ENCODE measurements at places on chromosomes 11 and 22.

DNA sequence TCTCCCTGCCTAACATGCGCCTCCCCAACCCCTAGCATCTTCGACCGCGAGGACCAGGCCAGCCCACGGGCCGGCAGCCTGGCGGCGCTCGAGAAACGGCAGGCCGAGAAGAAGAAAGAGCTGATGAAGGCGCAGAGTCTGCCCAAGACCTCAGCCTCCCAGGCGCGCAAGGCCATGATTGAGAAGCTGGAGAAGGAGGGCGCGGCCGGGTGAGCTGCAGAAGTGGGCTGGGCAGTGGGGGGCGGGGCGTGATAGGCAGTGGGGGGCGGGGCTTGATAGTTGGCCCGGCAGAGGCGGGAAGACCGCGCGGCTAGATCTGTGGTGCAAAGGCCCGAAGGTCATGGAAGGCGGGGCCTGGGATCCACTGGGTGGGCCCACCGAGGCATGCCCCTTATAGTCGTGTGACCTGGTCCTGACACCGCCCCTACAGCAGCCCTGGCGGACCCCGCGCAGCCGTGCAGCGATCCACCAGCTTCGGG, 8.7 kb downstream of the SELENOM start:
- DNase-seq = no peak

DNA sequence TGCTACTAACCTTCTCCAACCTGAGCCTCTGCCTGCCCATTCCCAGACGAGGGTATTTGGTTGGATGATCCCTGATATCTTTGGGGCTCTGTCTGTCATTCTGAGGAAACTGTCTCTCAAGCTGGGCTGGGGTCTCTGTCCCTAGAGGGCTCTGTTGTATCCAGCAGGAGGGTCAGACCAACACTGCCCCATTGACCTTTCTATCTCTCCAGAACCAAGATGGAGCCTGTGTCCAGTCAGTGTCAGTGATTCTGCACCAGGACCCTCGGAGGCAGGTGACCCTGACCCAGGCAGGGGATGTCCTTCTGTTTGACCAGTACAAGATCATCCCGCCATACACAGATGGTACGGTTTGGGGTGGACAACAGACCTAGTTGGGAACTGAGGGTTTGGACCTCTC, 21.9 kb downstream of the OTOG start:
- no peak for DNase-seq

DNA sequence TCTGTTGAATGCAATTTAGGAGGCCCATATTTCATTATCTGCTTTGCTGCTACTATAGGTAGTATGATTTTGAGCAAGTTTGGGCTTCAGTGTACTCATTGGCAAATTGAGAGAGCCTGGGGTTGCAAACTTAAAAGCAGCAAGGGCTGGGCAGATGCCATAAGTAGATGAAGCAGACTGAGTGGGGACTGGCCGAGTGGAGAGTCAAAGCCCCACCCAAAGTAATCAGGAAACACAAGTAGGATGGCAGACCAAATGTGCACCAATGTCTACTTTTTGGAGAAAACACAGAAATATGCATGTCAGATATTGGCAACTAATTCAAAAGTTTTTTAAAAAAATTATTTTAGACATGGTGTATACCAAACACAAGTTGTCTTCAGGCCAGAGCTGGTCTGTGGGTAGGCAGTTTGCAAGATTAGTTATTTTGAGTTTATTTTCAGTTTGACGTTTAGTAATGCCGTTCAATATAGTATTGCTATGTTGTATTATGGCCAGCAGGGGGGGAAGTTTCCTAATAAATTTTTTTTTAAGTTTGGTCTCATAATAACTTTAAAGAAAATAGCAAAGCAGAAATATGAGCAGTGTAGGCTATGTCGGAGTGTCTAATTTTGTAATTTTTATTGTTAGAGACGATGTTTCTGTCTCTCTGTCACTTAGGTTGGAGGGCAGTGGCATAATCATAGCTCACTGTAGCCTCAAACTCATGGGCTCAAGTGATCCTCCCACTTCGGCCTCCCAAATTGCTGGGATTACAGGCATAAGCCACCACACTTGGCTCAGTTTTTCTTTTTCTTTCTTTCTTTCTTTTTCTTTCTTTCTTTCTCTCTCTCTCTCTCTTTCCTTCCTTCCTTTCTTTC, 105.1 kb downstream of the HIPK3 start:
- DNase-seq = peak; percentile 0

DNA sequence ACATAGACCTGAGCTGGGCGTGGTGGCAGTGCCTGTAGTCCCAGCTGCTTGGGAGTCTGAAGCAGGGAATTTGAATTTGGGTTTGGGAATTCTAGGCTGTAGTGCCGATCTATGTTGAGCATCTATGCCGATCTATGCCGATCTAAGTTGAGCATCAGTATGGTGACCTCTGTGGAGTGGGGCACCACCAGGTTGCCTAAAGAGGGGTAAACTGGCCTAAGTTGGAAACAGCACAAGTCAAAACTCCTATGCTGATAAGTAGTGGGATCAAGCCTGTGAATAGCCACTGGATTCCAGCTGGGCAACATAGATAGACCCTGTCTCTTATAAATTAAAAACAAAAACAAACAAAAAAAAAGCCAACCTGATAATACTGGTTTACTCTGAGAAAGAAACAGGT, 7.4 kb downstream of the WEE1 start:
- no peak for DNase-seq

- DNase-seq = peak; percentile 59
Observed at GRCh38 chr11:47991266-47991830, 11.0 kb downstream of the PTPRJ start.

GRCh38 chr11:12007769-12008737, at the start of gene DKK3:
TSS of gene DKK3 (minus strand) at chr11:12008626. CDS start at chr11:12008582, 44 bp downstream.
- DNase-seq = no peak

DNA sequence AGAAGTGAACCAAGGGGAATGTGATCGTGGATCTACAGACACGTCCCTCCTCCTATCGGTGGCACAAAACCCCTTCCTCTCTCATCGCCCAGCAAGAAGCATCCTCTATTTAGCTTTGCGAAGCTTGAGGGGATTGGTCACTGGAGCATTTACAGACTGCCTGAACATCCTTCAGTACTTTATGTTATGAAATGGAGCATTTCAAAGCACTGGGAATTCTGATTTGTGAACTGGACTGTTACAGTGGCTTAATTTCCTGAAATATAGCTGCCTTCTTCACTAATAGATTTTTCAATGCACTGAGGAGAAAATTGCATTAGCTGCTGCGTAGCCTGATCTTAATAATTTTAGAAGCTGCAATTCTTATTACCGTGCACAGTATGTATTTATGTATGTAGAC, 344.5 kb downstream of the LARGE1 start:
- DNase-seq = no peak

DNA sequence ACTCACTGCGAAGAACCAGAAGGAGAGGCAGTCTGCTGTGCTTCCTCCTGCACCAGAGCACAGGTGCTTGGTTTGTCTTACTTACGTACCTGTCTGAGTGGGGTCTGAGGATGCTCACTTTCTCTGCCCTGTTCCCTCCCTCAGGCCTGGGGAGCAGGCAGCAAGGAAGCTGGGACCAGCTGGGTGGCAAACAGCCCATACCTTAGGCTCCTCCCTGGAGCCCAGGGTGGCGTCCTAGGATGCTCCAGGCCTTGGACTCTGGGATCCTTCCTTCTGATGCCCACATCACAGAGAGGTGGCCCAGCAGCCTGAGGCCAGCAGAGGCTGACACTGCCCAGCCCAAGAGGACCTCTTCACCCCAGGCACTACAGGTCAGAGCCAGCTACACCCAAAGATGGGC, 593.2 kb downstream of the BRD1 start:
- no peak for DNase-seq

GRCh38 chr11:92480499-92480898, 255.9 kb downstream of the FAT3 start:
- DNase-seq = no peak

- no peak for DNase-seq
Observed at GRCh38 chr22:16974298-16975084, 33.5 kb downstream of the GAB4 start.

GRCh38 chr11:72328366-72329224, 84.6 kb upstream of the PHOX2A start:
- DNase-seq = no peak

DNA sequence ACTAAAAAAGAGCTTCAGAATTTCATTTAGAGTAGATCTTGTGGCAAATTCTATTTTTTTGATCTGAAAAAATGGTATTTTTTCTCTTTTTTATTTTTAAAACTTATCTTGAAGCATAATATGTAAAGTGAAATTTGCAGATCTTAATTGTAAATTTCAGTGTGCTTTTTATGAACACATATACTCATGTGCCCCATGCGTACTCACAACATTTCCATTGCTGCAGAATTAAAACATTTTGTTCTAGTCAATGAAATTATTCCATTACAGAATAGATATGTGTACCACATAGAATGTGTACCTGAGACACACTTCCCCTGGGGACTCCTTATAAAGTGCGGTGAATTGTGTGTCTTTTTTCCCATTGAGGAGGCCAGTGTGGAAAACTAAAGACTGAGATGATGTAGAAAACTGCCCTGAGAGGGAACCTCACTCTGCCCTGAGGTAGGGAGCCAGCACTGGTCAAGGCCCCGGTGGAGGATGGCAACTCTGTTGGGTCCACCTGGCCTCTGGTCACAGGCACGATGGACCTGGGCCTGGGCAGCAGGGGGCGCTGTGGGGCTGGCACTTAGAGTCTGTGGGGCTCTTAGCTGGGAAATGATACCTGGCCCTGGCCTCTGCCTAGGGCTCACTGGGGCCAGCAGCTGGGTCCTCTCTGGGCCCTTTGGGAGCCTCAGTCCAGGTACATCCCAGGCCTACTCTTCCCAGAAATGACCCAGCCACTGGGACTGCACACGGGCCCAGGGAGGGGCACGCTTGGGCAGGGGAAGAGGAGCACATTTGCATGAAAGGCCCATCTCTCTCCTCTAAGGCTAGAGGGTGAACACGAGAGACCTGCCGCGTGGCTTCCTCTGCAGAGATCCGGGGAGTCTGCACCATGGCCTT, 77.9 kb upstream of the TOP3B start:
- no peak for DNase-seq

GRCh38 chr22:27372969-27373670, 428.4 kb downstream of the MN1 start:
- DNase-seq = no peak

DNA sequence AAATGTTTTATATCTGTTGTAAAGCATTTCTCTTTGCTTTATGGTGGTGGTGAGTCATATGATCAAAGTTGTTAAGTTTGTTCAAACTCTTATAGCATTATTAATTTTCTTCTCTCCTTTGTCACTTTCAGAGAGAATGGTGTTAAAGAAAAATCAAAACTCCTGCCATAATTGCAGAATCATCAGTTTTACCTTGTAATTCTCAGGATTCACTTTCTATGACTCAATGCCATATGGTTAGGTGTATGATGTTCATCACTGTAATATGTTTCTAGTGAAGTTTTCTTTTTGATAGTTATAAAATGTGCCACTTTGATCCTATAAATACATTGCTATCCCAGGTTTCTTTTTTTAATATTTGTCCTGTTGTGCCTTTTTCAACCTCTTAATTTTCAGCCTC, 13.7 kb upstream of the KDM4E start:
- no peak for DNase-seq

DNA sequence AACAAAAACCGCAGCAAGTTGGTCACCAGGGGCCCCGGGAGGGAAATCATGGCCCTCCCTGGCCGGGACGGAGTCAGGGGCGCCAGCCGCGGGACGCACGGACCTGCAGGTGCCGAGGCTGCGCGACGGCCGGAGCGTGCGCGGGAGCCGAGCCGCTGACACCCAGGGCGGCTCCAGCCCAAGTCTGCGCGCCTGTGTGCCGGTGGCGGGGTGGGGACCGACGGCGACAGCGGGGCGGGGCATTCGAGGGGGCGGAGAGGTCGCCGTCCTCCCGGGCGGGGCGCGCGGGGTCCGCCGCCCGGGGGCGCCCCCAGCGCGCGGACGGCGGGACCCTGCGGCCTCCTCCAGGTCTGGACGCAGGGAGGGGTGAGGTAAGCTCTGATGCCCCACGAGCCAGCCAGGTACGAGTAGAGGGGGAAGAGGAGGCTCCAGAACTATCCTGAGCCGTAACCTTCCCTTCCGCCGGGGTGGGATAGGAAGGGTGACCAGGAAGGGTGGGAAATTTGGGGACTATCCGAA, at the start of gene ESAM:
Gene ESAM (minus strand): TSS at position 186 of the 519 bp plus-strand sequence. CDS start 136 bp downstream, at position 50.
- no peak for DNase-seq

- DNase-seq = no peak
Observed at GRCh38 chr22:19884161-19884953, 29.7 kb upstream of the GNB1L start.

DNA sequence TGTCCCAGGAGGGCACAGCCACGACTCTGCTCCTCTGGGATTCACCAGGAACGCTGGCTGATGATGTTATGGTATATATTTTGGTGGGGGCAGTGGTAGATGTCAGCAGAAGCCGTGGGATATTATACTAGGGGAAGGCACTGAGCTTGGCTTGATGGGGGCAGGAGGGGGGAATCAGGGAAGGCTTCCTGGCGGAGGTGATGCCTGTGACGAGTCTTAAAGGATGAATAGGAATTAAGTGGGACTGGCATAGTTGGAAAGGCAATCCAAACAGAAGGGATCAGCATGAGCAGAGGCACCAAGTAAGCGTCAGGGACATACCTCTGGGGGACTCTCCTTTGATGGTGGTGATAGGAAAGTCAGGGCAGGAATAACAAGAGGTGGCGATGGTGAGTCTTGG, 47.6 kb downstream of the TP53I11 start:
- no peak for DNase-seq

DNA sequence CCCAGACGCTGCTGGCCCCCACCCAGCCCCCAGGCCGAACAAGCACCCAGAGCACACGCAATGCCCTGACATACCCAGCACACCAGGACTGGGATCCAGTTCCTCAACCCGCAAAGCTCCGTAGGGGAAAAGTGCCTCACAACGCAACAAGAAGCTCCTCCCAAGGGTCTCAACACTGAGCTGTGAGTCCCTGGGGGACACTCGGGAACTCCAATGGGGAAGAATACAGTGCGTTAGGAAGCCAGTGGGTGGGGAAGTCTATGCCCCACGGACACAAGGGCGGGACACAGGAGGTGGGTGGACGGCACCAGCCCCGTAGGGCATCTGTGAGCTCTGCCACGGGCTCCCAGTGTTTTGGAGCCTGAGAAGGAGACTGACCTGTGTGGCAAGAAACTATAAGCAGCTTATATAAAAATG, 1.6 kb downstream of the DEAF1 start:
- DNase-seq = no peak

DNA sequence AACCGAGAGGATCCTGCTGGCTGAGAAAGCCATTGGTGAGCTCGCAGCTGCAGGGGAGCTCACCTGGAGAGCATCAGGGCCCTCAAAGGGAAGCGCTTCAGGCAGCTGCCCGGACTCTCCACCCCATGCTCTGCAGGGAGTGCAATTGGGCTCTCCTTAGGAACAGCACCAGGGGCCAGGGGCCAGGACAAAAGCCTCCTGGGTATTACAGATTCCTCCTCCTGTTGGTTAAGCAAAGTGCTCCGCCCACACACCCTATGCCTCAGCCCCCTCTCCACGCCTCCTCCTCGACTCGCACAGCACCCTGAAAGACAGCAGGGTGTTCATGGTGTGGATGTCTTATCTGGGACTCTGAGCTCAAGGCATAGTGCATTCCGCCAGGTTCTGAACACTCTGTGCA, 139.9 kb downstream of the SHANK2 start:
- no peak for DNase-seq

GRCh38 chr11:94201004-94201465, 72.4 kb downstream of the PANX1 start:
- no peak for DNase-seq

Measured in NCI-H1092 (cell line).